ENCODE measurements at places on chromosomes 3 and 15. TPM values are rescaled to one million over a fixed set of nuclear protein-coding genes. Genes with fewer than 3 reads are reported as not detected.

GRCh38 chr3:84989102-84989501, 30.3 kb downstream of the CADM2 start:
- DNase-seq = no peak

GRCh38 chr15:37921527-37922385, 12.7 kb upstream of the TMCO5A start:
- DNase-seq = no peak

Gene C3orf22
- not detected for total RNA-seq

DNA sequence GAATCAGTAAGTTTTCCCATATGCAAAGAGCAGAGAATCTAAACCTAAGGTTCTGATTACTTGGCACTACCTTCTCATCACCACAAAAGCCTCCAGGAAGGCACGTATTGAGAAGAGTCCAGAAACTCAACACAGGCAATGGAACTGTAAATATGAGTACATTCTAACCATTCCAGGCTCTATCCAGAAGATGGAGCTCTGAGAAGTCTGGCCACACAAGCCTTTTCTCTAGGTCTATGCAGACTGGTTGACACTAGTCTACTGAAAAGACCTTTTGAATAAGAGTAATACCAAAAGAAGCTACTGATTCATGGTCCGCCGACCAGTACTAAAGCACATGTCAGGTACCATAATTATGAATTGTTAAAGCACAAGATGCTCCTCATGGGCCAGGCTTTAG, 12.2 kb upstream of the NCKIPSD start:
- DNase-seq = no peak

All from right cardiac atrium (tissue), 5 donors.